ENCODE measurements at places on chromosomes 11 and 22.

DNA sequence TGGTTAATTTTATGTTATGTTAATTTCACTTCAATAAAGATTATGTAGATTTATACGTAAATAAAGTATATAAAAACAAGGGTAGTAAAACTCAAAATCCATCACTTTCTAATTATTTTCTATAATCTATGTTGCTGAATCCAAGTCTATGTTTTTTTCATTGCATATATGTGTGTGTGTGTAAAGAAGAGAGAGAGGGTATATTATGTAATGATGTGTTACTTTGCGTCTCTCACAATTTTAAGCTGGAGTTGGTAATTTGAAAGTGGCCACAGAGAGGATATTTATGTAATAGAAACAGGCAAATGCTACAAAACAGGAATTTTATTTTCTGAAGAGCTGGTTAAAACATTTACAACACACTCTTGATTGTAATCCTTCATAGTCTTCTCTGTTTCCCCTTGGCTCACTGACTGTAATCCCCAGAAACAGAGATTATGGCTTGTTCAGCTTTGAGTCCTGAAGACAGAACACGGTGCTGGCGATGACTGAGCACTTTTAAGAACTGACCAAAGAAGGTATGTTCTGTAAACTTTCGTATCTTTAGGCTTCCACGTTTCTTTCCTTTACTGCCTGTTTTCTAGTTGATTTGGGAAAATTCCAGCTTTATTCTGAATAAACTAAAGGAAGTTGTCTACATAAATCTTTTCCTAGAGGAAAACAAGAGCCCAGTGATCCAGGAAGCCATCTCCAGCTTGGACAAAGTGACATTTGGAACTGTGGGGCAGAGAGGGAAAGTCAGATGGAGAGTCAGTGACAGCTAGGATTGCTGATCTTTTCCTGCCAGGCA is 43.6 kb downstream of the OR2AG2 start:
- no peak for DNase-seq

GRCh38 chr22:43553451-43554258 is 141.8 kb downstream of the MPPED1 start:
- DNase-seq: no peak

GRCh38 chr11:128941573-128942271 is 949 bp downstream of the TP53AIP1 start:
- DNase-seq: no peak

- DNase-seq: no peak
These were observed 88.1 kb downstream of the SBF2 start for GRCh38 chr11:10205928-10206327.
